ENCODE measurements at places on chromosomes 1 and 21.
A peak's percentile ranks its signal among the peaks of the same experiment; 100 is the strongest.

DNA sequence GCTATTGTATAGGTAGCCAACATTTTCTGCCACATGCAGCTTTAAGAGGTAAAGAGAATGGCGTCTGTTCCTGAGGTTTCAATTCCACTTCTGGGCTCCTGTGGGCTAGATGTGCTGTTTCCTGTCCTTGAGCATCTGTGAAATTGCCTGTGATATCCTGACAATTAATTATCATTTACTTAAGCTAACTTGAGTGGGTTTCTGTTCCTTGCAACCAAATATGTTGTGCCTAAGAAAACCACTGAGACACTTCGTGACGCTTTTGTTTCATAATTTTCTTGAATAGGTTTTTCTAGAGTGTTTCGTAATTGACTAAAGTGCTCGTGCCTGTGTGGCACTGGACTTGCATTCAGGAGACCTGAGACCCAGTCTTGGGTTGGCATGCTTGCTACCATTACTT is 127.3 kb upstream of the POU3F1 start:
- no peak for DNase-seq

DNA sequence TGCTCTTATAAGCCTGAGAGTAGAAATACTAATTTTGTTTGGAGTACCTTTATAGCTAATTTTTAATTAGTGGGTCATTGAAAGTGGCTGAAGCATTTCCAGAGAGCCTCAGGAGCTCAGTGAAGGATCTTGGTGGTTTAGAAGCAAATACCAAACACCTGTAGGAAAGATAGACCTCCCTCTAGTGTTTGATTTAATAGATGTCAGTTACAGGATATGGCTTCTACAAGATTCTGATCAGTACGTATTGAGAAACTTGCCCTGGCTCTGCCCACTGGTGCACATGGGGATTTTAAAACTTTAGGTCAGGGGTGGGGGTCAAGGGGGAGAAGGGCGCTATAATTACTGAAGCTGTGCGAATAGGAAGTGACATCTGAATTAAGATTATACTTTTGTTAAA is 122.2 kb downstream of the POU2F1 start:
- no peak for DNase-seq

- no peak for DNase-seq
Measured at GRCh38 chr1:240998024-240998423, 359.0 kb downstream of the RGS7 start.

GRCh38 chr1:78070758-78071157 is 25.0 kb downstream of the GIPC2 start:
- no peak for DNase-seq

GRCh38 chr1:37556712-37557196 is at the start of gene DNALI1:
DNALI1 (plus strand) TSS chr1:37556940; CDS start chr1:37556995, 55 bp downstream.
- DNase-seq: peak; percentile 92

- DNase-seq: peak; percentile 23
Measured at GRCh38 chr1:65948609-65949229, 156.0 kb downstream of the PDE4B start.

All from uterus (tissue), 4 donors.